ENCODE measurements at places on chromosomes 6 and 20. TPM values are rescaled to one million over a fixed set of nuclear protein-coding genes. Genes with fewer than 3 reads are reported as not detected.

GRCh38 chr6:55574556-55574955, 4.4 kb downstream of the HMGCLL1 start:
- no peaks in the 10 kb centered on the region for H3K36me3 ChIP-seq
- no peaks in the 10 kb centered on the region for H3K4me1 ChIP-seq
- no peak for DNase-seq
- H3K4me3 ChIP-seq = no peak overlapping the region
- H3K27ac ChIP-seq = no peak overlapping the region

GRCh38 chr6:52555518-52556233, 21.2 kb downstream of the TRAM2 start:
- DNase-seq = no peak
- H3K4me3 ChIP-seq = no peak overlapping the region
- H3K4me1 ChIP-seq = peaks cover 56% of the 10 kb centered on the region
- H3K27me3 ChIP-seq = no peaks in the 10 kb centered on the region
- no peak overlapping the region for H3K27ac ChIP-seq

Gene COL9A3
- 53.3 TPM for total RNA-seq

DNA sequence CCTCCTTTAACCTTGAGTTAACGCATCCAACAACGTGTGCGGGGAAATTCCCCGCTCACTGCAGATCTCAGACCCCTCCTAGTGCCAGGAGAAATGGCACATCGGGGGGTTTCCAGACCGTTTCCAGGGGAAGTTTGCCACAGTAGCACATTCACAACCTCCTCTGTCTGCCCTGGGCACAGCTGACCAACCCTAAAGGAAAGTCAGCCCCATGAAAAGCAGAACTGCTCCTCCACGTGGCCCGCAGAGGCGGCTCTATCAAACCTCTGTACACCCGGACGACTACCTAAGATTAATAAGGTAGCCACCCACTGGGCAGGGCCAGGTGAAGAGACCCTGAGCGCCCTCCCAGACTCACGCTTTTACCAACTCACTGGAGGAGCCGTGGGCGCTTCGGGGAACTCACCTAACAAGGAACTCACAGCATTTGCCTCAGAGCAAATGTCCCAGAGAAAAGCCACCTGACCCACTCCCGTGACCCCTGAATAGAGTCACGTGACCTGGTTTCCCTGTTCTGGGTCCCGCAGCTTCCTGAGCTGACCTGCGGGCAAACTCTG, 93.1 kb downstream of the PRND start:
- peaks cover 8% of the 10 kb centered on the region for H3K4me1 ChIP-seq
- DNase-seq = no peak
- H3K27ac ChIP-seq = no peak overlapping the region
- peaks cover 17% of the 10 kb centered on the region for H3K27me3 ChIP-seq

DNA sequence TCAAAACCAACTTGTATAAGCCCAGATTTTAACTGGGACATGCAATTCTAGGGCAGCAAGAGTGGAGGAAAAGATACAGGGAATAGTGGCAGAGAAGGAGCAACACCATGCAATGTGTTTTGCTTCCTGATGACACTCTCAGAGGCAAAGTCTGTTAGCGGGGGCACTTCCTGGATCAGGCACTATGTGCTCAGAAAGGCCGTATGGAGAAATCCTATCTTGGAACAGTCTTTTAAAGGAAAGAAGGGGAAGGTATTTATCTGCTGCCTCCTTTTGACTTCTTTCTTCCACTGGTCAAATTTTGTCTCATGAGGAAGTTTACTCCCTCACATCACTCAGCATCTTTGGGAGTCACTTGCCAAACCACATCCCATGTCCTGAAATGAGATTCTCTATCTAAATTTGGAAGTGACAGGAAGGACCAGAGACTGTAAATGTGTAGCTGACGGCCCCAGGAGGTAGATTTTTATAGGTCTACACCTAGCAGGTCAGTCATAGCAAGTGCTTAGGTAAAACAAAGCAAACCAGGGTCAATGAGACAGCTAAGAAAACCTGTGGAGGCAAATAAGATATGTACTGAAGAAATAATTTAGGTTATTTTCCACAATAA, 91.7 kb upstream of the ELOVL5 start:
- no peaks in the 10 kb centered on the region for H3K36me3 ChIP-seq
- no peak overlapping the region for H3K4me3 ChIP-seq
- H3K4me1 ChIP-seq = peaks cover 7% of the 10 kb centered on the region
- 0 out of 3 replicates have a peak, but pooled peaks cover 5% of the 10 kb centered on the region for H3K27me3 ChIP-seq
- H3K27ac ChIP-seq = no peak overlapping the region
- no peak for DNase-seq

DNA sequence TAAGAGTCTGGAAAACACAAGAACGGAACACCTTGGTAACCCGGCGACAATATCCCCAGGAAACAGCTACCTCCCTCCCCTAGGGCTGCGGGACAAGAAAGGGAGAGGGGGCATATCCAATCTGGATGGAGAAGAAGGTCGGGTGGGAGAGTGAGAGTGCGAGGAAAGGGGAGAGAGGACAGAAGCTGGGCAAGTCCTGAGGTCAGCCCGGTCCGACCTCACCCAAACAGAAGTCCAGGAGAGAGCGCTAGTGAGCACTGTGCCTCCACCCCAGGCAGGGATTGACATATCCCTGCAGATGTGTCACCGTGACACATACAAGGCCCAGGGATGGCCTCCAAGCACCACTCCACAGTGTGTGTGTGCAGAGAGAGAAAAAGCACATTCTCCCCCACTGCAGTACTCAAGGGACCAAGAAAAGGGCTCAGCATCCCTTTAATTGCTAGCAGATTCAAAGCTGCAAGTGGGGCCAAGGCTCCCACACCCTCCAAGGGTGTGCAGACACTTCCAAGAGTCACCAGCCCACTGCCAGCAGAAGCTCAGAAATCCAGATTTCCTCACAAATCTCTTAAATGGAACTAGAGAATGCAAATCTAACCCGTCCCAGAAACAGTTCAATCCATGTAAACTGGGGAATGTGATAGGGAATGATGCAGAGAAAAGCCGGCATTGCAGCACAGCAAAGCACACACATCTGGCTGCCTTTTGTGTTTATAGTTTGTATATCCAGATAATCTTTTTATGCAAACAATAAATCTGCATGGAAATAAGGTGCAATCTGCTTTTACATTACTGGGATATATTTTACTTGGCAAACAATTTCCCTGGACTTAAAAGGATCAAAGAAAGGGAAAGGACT, 3.1 kb downstream of the PXDC1 start:
- peaks cover 77% of the 10 kb centered on the region for H3K4me1 ChIP-seq
- no peaks in the 10 kb centered on the region for H3K27me3 ChIP-seq
- peak; percentile 85 for DNase-seq
- peak overlapping the region; percentile 81 for H3K4me3 ChIP-seq
